ENCODE measurements at places on chromosomes 1 and 21.

GRCh38 chr1:168598125-168598524 lies 21.7 kb downstream of the XCL1 start:
- no peak for DNase-seq

- no peak for DNase-seq
These were observed 187.0 kb downstream of the ETS2 start for GRCh38 chr21:38992737-38993136.

GRCh38 chr1:66644331-66644730 lies 107.9 kb upstream of the DYNLT5 start:
- no peak for DNase-seq

GRCh38 chr1:89274411-89274857 lies 1.8 kb upstream of the GBP5 start:
- DNase-seq, result no peak

- DNase-seq, result no peak
These were observed 95.7 kb upstream of the GCLM start for GRCh38 chr1:94004924-94005323.

DNA sequence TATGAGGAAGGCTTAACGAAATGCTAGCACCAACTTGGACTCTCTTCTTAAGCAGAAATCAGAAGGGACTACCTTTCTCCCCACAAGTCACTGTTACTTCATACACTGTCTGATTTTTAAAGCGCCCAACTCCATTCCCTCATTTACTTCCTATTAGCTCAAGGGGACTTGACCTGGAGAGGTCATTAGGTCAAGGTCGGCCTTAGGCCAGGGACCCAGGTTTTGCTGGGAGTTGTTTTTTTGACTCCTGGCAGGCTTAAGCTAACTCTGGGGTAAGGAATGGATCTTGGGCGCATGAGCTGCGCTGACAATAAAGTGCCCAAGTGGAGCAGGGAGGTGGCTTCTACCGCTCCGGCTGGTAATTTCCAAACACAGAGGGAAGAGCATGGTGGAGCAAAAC lies 16.8 kb downstream of the ADAR start:
- no peak for DNase-seq

- no peak for DNase-seq
These were observed 143.4 kb upstream of the HOOK1 start for GRCh38 chr1:59671066-59671952.

GRCh38 chr1:47993416-47993740 lies 3.8 kb downstream of the TRABD2B start:
- no peak for DNase-seq

- DNase-seq, result no peak
These were observed 1.7 kb upstream of the SUMO3 start for GRCh38 chr21:44819283-44820243.

- no peak for DNase-seq
These were observed 10.9 kb upstream of the UBR4 start for GRCh38 chr1:19220991-19221390.

GRCh38 chr1:4805987-4806386 lies 151.6 kb downstream of the AJAP1 start:
- no peak for DNase-seq

DNA sequence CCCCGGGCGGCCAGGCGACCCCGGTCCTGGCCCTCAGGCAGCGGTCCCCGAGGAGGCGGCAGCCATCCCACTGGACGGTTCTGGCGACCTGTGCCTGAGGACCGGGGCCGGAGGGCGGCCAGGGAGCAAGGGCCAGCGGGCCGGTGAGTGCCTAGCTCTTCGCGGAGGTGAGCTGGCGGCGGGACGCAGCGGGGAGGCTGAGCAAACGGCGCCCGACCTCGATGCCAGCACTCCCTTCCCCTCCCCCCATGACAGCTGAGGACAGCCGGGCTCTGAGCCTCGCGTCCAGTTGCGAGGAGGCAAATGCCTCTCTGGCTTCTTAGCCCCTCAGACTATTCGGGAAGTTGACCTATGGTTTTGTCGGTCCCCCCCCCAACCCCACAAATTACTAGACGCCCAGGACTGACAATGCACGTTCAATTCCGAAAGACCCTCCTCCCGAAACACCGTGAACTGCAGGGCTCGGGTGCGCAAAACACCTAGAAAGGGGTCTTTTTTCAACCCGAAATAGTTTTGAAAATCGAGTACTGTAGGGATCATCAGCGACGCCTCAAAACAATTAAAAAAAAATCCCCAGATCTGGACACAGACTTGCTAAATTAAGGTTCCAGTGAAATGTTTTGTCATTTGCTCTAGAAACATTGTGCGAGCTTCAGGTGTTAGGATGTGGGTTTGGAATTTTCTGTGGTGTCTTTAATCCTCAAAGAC lies 8.3 kb downstream of the CDKN2C start:
- no peak for DNase-seq

- no peak for DNase-seq
These were observed 126.2 kb downstream of the FGGY start for GRCh38 chr1:59422921-59423575.

DNA sequence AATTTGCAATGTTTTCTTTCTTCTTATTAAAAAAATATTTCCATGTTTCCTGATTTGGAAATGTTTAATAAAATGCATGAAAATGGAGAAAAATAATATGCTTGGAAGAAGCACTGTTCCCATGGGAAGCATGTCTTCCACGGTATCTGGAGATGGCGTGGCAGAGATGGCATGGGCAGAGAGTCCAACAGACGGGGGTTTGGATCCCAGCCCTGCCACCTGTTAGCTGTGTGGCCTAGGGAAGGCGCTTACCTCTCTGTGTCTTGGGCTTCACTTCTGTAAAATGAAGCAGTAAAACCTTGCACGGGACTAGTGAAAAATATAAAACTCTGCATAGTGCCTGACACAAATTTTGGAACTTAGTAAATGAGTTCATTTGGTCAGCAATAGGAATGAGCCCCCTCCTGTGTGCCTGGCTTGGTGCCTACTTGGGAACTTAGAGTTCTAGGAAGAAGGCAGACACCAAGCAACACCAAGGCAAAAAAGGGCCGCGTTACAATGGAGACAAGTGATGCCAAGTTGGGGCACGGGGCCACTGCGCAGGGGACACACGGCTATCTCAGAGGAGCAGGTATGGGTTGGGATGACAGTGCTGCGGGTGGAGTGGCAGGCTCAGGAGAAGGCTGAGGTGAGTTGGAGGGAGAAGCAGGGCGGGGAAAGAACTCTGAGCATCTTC lies 124.2 kb downstream of the KCNN3 start:
- DNase-seq, result no peak

DNA sequence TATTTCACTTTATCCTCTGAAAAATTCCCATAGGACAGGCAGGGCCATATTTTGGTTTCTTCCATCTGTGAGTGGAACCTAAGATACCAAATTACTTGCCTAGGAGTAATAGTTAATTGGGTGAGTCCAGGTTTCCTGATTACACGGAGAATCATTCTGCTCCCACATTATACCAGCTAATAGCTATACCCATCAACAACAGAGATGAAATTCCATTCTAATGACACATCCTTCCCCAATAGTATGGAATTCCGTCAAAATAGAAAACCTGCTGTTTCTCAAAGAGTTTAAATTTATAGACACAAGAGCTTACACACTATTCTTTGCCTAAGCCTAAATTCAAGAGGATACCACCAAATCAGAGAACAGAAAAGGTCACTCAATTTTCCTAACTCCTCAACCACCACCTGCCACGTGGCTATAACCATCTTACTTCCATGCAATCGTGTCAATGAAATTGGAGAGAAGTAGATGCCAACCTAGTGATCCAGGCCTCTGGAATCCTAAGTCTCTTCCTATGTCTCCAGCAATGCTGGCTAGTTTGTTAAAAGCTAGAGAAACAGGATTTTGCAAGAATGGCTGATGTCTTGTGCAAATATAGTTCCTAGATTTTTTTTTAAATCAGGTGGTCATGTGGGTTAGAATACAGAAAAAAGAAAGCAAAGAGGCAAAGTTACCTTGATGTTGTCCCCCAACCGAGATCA lies 6.2 kb downstream of the PPT1 start:
- no peak for DNase-seq

- DNase-seq, result no peak
These were observed 61.5 kb downstream of the ADARB1 start for GRCh38 chr21:45135868-45136267.

DNA sequence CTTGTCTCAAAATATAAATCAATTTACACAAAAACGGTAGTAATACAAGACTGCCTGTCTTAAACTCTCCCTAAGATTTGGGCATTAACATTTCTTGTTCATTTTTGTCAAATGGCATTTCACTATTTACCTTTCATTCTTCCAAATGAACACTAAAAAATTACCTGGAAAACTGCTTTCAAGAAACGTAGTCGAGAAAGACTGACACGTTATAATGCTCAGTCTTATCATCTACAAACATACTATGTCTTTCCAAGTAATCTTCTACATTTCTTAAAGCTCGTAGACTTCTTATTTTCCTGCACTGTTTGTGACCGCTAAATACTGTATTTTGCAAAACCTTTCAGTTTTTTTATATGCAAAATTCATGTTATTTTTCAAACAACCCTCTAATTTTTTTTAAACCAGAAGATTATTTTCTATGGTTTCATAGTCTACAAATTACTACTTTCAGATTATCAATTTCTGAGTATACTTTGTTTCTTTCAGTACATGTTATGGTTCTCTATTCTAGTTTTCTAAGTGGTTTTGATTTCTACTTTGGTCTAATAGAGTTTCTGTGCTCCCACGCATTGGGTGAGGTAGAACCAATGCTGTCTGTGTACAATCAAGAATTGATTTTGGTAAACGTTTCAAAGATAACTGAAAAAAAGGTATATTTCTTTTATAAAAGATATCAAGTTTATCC lies 336.4 kb downstream of the SMYD3 start:
- DNase-seq, result no peak

DNA sequence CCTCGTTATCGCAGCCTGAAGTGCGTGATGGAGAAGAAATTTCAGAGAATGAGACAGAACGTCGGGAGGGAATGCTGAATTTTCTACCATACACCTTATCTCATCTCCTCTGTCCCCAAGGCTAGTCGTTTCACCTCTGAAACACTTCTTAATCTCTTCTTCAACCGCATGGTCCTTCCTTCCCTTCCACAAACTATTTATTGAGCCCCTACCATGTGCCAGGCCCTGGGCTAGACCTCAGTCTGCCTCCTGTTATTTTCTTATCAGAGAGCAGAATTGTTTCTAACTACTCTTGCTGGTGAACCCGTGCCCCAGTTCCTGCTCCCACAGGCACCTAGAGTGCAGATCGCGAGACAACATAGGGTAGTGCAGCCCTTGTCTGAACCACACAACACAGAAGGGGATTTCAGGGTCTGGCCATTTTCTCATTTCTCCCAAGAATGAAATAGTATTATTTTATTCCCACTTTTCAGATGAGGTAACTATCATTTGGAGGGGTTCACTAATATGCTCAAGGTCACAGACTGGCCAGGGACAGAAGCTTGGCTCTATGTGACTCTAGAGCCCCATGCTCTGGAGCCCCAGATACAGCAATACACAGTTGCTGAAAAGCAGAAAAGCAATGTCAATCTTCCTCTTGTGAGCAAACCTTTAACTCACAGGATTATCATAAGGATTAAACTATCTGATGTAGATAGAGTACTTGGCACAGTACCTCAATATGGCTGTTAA lies 598 bp upstream of the ADIPOR1 start:
- DNase-seq, result no peak

DNA sequence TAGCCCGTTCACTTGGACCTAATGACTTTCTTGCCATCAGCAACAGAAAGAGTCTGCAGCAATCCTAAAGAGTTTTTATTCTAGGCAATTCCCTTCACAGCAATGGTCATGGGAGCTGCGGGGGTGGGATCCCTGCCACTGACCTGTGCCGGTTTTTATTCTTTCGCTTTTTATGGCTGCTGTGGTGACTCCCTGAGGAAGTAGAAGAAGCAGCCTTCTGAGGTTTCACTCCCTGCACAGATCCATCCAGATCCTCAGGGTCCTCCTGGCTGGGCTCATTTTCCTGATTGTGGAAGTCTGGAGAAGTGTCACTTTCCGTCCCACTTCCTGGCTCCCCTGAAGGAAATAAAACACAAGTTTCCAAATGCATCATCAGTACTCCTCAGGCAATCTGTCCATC lies 12.9 kb downstream of the MEAF6 start:
- DNase-seq, result no peak

DNA sequence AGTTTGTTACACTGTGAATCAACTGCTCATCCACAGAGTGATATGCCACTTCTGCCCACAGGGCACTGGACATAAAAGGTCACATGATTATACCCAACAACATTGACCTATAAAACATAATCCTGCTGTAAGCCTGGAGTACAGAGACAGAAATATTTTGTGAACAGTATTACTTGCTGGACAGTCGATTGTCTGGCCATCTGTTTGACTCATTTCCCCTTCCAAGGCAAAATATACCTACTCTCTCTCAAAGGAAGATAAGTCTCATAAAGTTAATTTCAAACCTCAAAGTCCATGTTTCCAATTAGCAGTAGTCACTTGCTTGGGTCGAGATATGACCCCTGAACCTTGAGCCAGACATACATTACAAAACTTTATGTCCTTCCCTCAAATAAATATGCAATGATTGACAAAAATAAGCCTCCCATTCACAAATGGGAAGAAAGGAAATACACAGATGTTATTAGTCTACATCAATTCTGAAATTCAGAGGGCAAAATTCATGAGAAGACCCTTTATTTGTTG lies 39.3 kb upstream of the RGS18 start:
- DNase-seq, result no peak

DNA sequence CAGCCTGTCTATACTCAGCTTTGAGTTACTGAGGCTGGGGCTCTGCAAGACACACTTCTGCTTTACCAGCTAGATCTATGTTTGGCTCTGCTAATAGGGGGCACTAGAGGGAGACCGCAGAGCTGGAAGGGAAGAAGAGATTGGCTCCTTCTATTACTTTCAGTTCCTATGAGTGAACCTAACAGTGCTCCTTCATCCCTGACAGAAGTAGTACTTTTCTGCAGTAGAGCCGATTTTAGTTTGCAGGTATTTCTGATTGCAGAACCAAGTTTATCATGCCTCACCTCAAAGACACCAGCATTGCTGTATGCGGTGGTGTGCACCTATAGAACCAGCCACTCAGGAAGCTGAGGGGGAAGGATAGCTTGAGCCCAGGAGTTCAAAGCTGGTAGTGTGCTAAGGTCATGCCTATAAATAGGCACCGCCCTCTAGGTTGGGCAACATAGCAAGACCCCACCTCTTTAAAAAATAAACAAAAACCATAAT lies 5.7 kb upstream of the ZDHHC18 start:
- no peak for DNase-seq

GRCh38 chr1:2204415-2205190 lies 10.0 kb upstream of the FAAP20 start:
- DNase-seq, result no peak

DNA sequence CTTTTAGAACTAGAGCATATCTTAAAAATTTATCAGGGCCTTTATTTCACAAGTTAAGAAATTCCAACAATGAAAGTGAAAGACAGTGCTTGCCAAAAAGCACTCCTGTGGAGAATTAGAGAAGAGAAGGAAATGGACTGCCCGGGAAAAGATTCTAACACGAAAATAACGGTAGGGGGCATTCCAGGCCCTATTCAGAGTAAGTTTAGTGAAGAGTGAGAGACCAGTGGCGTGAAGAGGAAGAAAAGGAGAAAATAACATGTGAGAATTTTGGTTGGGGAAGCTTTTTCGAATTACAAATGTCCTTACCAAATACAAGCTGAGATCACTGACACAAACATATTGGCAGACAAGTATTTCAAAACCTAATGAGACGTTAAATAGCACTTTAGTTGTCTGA lies 38.4 kb upstream of the RBM34 start:
- no peak for DNase-seq

Data from activated CD8-positive, alpha-beta memory T cell treated with anti-CD3 and anti-CD28 coated beads for 48 hours (primary cell).